ENCODE measurements at places on chromosomes 7 and 10. TPM values are rescaled to one million over a fixed set of nuclear protein-coding genes. Genes with fewer than 3 reads are reported as not detected.

Gene VWDE
- total RNA-seq, result 24.7 TPM

Gene UPK3BL2
- total RNA-seq, result 12.1 TPM

- no peak for DNase-seq
- no peak overlapping the region for H3K27ac ChIP-seq
- peaks cover 32% of the 10 kb centered on the region for H3K4me1 ChIP-seq
- peaks cover 39% of the 10 kb centered on the region for H3K27me3 ChIP-seq
- peaks cover 3% of the 10 kb centered on the region for H3K36me3 ChIP-seq
Measured at GRCh38 chr10:76033457-76034196, 602.2 kb downstream of the LRMDA start.

- H3K4me1 ChIP-seq, result peaks cover 29% of the 10 kb centered on the region
- no peak overlapping the region for H3K27ac ChIP-seq
- H3K27me3 ChIP-seq, result no peaks in the 10 kb centered on the region
- no peak for DNase-seq
- H3K36me3 ChIP-seq, result no peaks in the 10 kb centered on the region
Measured at GRCh38 chr7:30365621-30366020, 81.2 kb downstream of the ZNRF2 start.

DNA sequence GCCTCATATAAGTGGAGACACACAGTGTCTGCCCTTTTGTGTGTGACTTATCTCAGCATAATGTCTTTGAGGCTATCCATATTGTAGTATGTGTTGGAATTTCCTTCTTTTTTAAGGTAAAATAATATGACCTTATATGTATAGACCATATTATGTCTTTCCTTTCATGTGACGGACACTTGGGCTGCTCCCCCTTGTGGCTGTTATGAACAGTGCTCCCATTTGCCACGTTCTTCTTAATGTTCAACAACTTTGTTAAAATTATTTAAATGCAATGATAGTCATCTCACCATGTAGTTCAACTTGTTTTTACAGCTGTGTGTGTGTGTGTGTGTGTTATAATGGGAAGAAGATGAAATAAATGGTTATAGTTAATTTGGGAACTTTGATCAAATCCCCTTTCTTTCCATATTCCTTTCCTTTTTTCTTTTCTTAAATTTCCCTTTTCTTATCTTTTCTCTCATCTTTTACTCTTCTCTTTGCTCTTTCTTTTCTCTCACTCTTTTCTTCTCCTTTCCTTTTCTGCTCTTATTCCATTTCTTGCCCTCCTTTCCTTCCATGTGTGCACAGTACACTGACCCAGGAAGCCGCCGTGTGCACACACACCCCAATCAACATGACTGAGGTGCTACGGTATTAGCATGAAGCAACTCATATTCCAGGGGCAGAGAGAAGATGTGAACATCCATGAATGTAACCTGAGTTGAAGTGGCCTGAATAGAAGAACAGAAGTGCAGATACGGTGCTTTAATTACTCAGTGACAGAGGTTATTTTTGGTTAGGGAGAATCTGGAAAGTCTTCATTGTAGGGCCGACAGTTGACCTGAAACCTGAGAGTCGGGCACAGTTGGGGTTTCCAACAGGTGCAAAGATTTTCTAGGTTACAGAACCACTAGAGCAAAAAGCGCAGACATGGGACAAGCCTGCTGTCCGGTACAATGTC is 596.6 kb downstream of the SDK1 start:
- peaks cover 11% of the 10 kb centered on the region for H3K4me1 ChIP-seq
- H3K27ac ChIP-seq, result no peak overlapping the region
- no peak for DNase-seq
- no peak overlapping the region for H3K4me3 ChIP-seq
- H3K36me3 ChIP-seq, result no peaks in the 10 kb centered on the region

DNA sequence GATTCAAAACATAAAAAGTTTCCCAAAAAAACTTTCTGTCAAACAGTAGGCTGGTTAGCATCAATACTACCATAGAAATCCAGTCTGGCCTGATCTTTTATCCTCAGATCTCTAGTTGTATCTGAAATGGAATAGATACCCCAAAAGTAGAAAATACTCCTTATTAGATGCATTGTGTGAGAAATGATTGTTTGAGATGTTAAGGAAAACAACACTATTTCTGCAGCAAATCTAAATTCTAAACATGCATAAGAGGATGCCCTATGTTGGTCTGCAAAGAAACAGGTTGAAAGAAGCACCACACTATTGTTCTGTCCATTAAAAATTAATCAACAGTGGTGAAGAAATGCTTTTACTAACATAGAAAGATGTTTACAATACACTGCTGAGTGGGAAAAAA is 121.0 kb downstream of the NPY start:
- no peaks in the 10 kb centered on the region for H3K36me3 ChIP-seq
- DNase-seq, result no peak
- no peak overlapping the region for H3K27ac ChIP-seq
- H3K27me3 ChIP-seq, result peaks cover 8% of the 10 kb centered on the region
- no peak overlapping the region for H3K4me3 ChIP-seq

DNA sequence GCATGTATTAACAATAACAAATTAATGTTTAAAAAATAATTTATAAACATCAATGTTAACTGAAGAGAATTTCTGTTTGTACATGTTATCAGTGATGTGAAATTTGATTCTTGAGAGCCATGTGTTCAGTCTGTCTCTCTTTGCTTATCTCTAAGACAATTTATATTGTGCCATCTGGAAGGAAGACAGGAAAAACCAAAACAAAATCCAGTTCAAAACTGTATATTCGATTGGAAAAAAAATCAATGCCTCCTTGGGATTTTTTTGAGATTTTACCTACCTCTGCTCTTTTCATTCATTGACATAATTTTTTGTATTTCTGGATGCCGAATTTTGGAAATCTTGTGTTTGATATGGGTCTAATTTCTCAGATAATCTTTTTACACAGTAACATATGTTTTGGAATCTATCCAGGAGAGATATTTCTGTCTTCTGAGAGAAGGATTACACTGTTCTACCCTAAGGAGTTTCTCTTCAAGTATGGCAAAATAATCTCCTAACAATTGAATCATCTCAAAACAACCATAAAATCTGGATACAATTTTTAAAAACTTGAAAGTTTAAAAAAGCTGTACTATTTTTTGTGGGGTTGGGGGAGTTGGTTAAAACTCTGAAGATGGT is 311.9 kb upstream of the GNAI1 start:
- H3K4me1 ChIP-seq, result peaks cover 44% of the 10 kb centered on the region
- no peak overlapping the region for H3K4me3 ChIP-seq
- H3K27me3 ChIP-seq, result no peaks in the 10 kb centered on the region

DNA sequence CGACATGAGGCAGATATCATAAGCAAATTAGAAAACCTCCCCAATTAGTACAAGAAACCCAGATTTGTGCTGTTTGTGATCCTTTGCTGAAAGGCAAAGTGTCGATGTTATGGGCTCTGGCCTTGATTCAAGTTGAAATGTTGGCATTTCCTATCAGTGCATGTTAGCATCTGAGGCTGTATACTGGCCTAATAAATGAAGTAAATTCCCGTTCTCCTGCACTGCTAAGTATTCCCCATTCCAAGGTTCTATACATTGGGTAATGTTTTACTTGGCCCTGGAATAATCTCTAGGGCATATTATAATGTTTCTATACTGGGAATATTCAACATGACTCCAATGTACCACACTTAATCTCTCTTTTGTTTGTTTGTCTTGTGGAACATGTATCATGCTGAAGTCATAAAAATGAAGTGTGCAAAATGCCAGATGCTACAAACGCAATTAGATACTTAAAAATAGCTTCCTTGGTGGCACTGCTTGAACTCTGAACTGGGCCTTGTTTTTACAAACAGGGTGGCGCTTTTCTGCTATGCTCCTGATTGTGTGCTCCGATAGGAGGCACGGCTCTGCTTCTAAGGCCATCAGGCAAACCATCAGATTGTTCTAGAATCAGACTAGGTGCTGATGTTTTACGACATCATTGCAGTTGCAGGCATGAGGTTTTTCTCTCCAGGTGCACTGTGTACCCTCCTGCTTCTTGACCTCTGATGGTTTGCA is 156.7 kb upstream of the TCF7L2 start:
- no peak overlapping the region for H3K4me3 ChIP-seq
- no peaks in the 10 kb centered on the region for H3K27me3 ChIP-seq
- no peak for DNase-seq
- peak overlapping the region; percentile 52 for H3K27ac ChIP-seq
- peaks cover 15% of the 10 kb centered on the region for H3K36me3 ChIP-seq
- H3K4me1 ChIP-seq, result peaks cover 36% of the 10 kb centered on the region

- H3K36me3 ChIP-seq, result no peaks in the 10 kb centered on the region
- peak; percentile 43 for DNase-seq
- no peak overlapping the region for H3K27ac ChIP-seq
- peaks cover 6% of the 10 kb centered on the region for H3K4me1 ChIP-seq
Measured at GRCh38 chr7:29806995-29807841, 910 bp downstream of the WIPF3 start.

All from mesothelial cell of epicardium (in vitro differentiated cells).